ENCODE measurements at places on chromosomes 2 and 18. TPM values are rescaled to one million over a fixed set of nuclear protein-coding genes. Genes with fewer than 3 reads are reported as not detected.
A peak's percentile ranks its signal among the peaks of the same experiment; 100 is the strongest.

The CXCR1 gene
- 0.24 TPM for total RNA-seq

The PLCD4 gene
- total RNA-seq = 0.57 TPM

The PARD3B gene
- total RNA-seq = 2.4 TPM

DNA sequence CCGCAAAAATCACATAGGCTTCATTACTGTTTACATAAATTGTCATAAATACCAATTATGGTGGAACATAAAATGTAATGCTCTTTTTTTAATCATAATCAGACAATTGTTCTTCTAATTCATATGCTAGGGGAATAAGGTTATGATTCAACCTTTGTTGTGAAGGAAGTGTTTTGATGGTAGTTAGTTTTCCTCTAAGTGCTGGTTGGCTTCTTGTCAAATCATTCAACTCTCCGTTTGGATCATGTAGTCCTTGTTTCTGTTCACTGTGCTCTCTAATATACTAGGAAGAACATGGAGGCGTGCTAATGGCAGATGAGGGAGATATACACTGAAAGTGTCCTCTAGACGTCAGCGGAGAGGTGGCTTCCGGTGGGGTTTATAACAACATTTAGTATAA is 1938.0 kb upstream of the PIK3C3 start:
- DNase-seq = no peak

- DNase-seq = no peak
Measured at GRCh38 chr2:3282056-3282998, 95.3 kb downstream of the EIPR1 start.

GRCh38 chr2:44736270-44736942 is 205.1 kb upstream of the SIX3 start:
- DNase-seq = no peak

GRCh38 chr2:135916207-135916606 is 40.0 kb upstream of the MCM6 start:
- DNase-seq = peak; percentile 69

DNA sequence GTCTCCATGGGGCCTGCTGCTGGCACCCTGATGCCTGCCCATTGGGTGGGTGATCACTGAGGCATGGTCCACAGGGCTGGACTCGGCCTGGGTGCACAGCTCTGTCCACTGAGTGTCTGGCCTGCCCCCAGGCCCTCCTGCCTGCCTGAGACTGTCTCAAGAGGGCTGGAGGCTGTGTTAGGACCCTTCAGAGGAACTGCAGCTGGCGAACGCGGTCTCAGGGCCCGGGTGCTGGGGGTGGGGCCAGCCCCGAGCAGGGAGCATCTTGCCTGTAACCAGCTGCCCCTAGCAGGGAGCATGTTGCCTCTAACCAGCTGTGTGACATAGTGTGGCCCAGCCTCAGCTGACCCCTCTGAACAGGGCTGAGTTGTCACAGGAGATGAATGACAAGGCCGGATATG is 50.0 kb downstream of the TWIST2 start:
- DNase-seq = no peak

DNA sequence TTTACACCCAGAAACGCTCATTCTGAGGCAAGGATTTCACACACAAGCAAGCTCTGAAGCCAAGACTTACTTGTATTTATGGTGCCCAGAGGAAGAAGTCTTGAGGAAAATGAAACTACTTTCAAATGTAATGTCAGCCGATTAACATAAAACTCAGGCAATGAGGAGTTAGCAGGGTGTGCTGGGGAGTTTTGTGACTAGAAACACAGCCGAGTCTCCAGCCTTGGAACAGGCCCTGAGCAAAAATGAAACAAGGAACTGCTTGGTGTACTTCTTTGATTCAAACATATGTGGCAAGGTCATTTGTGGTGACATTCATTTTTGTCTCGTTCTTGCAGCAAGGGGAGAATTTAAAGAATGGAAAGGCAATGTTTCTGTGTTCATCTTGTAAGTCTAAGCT is 4.5 kb downstream of the DYTN start:
- peak; percentile 22 for DNase-seq

DNA sequence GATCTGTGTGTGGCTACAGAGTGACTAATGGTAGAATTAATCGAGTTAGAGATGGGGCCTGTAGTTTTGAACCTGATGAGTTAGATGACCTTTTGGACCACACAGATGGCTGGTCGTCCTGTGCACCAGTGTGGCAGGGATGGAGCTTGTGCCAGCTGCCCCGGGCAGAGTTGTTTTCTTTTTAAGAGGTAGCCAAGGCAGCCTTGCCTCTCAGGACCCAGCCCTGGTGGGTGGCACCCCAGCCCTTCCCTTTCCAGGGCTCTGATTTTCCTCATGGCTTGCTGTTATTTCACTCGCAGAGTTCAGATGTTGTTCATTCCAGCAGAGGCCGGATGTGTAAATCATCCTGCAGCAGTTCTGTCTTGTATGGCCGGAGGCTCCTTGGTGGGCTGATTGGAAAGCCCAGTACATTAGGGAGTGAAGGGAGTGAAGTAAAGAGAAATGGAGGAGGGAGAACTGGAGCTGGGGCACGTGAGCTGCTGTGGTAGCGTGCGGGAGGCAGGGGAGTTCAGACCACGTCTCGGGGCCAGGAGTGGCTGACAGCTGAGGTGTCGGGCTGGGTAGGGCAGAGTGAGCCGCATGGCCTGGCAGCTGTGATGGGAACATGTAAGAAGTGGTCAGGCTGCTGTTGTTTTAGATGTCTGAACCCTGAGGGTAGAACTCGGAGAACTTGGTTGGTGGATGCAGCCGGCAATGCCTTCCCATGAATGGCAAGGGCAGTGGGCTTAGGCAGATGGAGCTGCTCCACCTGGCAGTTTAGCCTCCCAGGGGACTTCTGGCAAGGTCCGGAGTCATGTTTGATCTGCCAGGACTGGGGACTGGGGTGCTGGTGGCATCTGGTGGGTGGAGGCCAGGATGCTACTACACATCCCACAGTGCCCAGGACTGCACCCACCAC is 28.8 kb downstream of the ASAP2 start:
- DNase-seq = no peak

GRCh38 chr2:108614043-108614545 is 79.8 kb downstream of the LIMS1 start:
- no peak for DNase-seq

DNA sequence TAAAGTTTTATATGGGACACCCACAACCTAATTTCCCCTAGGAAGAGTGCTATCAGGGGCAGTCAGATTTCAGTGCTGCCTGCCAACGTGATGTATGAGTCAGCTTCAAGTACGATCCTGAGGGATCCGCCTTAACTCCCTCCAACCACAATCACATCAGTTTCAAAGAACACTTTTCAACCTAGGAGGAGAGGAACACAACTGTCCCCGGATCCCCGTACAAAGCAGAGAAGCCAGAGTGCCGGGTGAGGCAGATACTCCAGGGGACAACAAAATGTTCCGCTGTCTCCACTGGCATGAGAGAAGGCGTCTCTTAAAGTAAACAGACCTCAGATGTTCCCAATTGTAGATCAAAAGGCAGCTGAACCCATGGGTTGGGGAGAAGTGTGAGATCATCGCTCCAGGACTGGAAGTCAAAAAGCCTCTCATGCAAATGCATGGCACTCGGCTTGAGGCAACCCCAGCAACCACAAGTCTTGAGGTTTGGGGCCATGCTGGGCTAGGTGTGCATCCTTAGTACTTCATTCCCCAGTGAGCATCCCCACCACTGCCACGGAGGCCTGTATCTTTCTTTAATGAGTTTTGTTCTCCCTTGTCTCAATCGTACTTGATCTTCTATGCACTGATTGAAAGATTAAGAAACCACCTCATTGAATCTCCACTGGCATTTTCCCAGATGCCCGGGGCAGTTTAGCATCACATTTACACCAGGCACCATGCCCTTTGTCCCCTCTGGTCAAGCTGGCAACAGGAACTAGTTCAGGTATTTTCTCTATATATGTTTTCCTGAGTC is 91.0 kb upstream of the CCBE1 start:
- no peak for DNase-seq

- no peak for DNase-seq
Measured at GRCh38 chr2:25043241-25043867, 1.5 kb downstream of the EFR3B start.

- DNase-seq = no peak
Measured at GRCh38 chr2:108884619-108885018, 98.0 kb downstream of the CCDC138 start.

DNA sequence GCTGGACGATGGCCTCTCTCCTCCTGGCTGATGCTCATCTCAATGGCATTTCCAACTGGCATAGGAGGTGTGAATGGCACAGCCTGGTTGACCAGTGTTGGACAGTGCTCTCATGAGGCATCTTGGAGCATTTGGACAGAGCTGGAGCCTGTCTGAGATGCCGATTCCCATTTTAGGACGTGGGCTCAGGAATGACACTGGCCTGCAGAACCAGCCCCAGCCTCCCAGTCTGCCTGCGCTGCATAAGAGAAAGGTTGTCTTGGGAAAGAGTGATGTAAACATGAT is 118.2 kb upstream of the COPS8 start:
- DNase-seq = no peak

Data from thymus (tissue), 14 donors.